ENCODE measurements at places on chromosomes 5 and 9.

- no peak for DNase-seq
Measured at GRCh38 chr5:42513246-42513645, 90.0 kb downstream of the GHR start.

DNA sequence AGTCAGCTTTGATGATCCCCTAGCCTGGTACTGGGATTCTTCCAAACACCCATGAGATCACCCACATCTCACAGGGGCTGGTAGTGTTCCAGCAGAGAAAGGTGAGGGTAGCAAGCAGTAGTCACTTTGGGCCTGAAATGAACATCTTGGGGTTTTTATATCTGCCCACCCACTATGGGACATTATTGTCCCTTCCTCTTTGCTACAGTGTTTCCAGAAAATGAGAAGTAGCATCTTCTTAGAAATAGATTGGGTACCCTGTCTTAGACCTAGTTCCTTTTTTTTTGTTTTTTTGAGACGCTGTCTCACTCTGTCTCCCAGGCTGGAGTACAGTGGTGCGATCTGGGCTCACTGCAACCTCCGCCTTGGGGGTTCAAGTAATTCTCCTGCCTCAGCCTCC is 249.2 kb upstream of the ANKRD55 start:
- DNase-seq = no peak

DNA sequence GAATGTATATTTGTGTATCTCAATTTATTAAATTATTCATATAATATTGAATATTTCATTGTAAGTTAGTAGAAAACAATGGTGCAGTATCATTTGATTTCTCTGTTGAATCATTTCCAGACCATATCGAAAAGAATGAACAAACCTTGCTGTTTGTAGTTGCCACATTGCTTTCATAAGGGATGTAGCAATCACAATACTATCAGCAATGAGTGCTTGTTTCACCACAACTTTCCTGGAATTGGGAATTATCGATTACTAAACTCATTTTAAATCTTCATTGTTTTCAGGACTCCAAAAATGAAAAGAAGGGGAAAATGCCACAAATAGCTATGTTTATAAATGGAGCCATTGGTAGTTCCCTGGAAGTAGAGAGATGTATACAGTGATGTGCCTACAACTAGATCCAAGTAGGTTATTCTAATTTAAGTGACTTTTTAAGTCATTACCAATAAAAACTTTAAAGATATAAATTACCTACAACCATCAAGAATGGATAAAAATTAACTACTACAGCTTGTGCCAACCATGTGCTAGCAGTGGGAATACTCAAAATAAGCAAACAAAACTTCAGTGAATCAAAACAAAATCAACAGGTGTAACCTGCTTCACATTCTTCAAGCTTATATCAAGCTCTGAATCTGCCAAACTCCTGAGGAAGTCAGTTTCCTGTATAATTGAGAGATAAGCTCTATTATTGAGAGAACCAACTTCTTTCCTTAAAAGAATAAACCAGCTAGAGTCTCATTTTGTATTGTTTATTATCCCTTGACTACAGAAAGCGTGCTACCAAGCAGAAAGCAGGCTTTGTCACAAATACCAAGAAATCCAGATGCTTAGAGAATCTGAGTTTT is 358.6 kb downstream of the ADGRV1 start:
- no peak for DNase-seq

DNA sequence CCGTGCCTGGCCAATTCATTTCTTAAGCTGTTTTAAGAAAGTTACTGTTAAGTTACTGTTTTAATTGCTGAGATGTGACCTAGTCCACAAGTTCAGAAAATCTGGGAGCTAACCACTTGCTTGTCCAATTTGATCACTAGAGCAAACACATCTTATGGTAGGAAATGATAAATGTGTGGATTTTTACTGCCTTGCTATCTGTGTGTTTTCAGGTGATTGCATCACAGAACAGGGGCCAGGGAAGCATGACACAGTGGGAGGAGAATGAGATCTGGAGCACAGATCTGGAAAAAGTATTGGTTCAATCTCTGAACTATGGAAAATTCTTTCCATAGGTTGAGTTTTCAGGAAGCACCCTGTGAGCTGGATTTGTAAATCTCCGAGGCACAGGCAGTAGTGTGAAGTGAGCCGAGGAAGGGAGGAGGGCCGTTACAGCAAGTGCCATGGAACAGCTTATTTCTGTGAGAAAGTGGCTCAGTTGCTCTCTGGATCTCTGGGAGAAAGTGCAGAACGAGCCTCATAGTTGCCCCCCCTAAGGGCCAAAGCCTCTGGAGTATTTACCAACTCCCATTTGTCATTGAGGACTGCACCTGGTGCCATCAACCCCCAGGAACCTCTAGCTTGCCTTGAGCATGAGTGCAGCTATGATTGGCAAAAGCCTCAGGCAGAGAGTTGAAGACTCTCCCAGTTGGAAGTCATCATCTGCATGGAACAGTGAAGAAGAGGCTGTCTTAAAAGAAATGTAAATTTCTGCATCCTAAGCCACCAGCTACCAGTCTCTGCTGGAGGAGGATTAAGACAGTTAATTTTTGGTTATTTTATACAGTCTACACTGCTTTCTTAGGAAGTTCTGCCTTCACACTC is 161.8 kb upstream of the CLINT1 start:
- DNase-seq = no peak

DNA sequence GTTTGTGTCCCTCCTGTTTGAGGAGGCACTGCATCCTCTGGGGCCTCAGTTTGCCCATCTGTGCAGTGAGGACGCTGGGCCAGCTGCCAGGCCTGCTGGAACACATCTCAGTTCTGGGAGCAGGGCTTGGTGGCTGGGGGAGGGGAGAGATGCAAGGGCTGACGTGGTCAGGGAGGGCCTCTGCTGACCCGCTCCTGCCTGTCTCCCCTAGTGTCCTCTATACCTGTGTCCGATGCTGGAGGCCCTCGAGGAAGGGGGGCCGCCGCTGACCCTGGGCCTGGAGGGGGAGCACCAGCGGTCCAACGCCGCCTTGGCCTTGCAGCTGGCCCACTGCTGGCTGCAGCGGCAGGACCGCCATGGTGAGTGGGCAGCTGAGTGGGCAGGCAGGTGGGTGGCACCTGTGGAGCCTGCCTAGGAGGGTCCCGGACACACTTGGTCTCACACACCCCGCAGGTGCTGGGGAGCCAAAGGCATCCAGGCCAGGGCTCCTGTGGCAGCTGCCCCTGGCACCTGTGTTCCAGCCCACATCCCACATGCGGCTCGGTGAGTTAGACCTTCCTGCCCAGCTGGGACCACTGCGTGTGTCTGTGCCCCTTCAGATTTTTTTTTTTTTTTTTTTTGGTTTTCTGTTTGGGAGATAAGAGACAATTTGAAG is 5.8 kb downstream of the FPGS start:
- no peak for DNase-seq

DNA sequence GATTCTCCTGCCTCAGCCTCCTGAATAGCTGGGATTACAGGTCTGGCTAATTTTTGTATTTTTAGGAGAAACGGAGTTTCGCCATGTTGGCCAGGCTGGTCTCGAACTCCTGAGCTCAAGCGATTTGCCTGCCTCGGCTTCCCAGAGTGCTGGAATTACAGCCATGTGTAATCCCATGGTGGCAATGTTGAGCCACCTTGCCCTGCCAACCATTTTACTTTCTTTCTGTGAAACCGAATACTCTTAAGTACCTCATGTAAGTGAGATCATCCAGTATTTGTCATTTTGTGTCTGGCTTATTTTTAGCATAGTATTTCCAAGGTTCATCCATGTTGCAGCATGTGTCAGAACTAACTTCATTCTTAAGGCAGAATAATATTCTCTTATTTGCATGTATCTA is 8.2 kb downstream of the PRRC2B start:
- DNase-seq = no peak

DNA sequence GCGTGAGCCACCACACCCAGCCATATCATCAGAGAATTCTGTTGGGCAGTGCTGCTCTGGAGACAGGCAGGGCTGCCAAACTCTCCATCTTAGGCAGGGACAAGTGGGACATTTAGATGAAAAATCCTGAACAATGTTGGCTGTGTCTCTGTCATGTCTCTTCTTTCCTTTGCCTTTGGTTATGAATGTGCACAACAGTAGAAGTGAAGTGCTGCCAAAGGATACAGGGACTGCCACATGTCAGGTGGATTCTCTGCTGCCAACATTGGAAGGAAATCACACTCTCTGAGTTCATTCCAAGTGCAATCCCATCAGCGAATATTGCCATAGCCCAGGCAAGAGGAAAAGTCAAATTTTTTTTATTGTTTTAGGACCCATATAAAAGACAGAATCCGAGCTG is 348.8 kb downstream of the TRPM3 start:
- no peak for DNase-seq

DNA sequence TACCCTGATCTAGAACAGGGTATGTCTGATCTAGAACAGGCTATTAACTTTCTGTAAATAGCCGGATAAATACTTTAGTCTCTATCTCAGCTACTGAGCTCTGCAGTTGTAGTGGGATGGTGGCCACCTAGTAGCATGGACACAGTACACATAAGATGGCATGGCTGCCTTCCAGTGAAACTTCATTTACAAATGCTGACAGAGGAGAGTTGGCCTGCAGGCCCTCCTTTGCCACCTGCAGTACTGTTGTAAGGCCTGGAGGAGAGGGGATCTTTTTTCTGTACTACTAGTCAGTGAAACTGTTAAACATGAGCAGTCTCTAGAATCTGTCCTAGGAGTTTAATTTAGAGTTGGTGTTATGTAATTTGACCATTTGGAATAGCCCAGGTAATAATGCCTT is 86.0 kb downstream of the TRIO start:
- no peak for DNase-seq

GRCh38 chr5:151180291-151180690 is 22.7 kb upstream of the ANXA6 start:
- DNase-seq = no peak
